ENCODE measurements at places on chromosomes 6 and 20.

DNA sequence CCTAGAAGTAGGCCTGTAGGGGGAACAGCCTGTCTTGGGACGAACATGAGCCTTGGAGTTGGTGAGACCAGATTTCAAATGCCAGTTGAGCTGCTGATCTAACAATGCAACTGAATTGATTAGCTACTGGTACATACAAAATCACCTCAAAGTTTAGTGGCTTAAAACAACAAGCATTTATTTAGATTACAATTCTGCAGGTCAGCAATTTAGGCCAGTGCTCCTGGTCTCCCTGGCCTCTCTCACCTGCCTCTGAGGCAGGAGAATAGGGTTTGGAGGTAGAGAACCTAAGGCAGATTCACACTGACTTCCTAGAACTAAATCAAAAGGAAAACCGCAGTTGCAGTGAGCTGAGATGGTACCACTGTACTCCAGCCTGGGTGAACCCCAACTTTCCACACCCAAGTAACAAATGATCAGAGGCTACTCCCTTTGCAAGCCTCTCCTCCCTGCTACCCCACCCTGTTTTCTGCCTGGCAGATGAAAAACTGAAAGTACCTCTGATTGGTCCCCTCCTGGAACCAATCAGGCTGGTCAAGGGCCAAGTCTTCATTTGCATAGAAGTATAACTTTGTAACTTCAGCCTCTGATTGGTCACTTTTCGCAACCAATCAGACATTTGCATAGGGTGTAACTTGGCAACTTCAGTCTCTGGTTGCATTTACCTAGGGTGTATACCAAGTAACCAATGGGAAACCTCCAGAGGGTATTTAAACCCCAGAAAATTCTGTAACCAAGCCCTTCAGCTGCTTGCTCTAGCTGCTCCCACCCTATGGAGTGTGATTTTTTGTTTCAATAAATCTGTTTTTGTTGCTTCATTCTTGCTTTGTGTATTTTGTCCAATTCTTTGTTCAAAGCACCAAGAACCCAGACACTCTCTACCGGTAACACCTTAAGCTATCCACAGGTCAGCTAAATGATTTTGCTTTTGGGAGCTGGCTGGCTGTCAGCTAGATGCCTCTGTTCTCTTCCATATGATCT is 8.1 kb upstream of the UBR2 start:
- no peak for DNase-seq

DNA sequence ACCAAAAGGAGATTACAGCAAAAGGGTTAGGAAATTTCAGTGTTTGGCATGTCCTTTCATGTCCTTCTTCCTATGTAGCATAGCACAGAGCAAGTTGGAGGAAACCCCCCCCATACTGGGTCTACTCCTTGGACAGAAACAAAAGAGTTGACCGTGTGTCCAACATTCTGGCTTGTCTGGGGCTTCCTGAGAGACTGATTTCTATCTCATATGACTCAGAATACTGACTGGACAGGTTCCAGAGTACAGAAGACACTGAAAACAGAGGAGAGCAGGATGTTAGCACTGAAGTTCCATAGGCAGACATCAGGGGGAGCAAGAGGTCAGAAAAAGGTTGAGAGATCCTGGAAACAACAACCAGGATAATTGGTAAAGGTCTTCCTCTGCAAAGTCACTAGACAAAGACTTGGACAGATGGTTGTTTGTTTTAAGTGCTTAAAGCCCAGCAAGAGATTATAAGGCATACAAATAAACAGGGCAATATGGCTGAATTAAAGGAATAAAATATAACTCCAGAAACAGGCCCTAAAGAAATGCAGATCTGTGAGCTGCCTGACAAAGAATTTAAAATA is 48.4 kb downstream of the USP49 start:
- DNase-seq, result peak; percentile 86

- no peak for DNase-seq
Measured at GRCh38 chr6:894274-894673, 201.3 kb upstream of the EXOC2 start.

DNA sequence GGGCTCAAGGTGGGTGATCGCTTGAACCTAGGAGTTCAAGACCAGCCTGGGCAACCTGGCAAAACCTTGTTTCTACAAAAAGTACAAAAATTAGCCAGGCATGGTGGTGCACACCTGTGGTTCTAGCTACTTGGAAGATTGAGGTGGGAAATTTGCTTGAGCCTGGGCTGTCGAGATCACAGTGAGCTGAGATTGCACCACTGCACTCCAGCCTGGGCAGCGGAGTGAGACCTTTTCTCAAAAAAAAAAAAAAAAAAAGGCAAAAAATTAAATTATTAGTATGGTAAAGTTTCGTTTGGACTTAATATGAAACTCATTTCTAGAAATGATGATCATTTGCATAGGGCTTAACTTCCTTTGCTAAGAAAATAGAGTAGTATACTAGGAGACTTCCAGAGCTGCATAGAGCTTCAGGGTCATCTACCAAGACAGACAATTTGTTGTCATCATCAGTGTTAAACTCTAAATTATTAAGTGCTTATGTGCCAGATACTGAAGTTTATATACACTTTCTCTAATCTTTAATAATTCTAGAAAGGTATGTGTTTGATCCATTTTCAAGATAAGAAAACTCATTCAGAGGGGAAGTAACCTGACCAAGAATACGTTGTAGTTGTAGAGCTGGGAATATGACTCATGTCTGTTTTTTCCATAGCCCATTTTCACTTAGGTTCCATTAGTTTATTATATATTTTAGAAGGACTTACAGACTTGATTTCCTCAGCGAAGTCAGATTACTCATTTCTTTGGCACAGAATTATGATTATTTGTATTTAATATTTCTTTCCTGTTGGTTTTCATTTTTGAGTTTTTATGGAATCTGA is 84.5 kb downstream of the SLC16A10 start:
- DNase-seq, result no peak

DNA sequence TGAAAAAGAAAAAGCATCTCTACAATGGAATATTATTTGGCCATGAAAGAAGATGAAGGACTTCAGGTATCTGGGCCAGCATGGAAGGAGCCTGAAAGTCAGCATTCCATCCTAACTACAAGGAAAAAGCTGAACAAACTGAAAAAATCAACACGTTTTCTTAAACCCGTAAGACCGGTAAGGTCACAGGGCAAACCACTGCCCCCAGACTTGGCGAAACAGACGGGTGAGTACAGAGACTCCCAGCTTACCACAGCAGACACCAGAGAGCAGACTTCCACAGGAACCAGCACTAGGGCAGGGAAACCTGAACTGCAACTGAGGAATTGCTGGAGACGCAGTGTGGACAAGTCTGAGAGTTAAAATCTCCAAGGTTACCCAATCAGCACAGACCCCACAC is 31.4 kb downstream of the BEND3 start:
- no peak for DNase-seq

GRCh38 chr20:64099086-64099786 is 8.1 kb downstream of the NPBWR2 start:
- no peak for DNase-seq

DNA sequence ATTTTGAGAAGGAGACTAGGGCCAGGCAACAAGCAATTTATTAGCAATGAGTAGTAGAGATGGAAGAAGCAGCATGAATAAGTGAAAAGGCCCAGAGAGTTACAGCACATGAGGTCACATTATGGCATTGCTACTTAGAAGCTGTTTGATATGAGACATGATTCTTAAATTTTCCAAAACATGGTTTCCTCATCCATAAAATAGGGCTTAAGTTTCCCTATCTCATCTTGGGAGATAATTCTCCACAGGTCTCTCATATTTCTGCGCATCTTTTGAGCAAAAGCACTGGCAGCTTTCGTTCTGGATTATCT is 656.1 kb downstream of the EPHA7 start:
- no peak for DNase-seq

GRCh38 chr6:65989676-65990075 is 282.6 kb upstream of the EYS start:
- DNase-seq, result no peak

DNA sequence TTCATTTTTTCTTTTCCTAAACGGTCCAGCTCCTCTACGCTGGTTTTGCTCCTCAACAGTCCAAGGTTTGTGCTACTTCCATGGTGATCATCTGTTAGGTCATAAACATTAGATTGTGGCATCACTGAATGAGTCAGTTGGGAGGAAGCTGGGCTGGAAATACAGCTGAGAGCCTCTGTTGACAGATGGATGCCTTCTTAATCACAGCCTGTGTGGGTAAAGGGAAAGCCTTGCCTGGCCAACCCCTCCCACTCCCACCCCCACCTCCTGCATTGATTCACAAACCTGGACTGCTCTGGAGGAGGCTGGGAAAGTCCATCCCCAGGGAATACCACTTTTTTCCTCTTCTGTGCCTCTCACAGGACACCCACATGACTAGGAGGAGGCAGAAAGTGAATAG is 180.6 kb upstream of the CCN2 start:
- DNase-seq, result peak; percentile 95

- DNase-seq, result no peak
Measured at GRCh38 chr6:96468681-96469224, 52.9 kb upstream of the UFL1 start.

DNA sequence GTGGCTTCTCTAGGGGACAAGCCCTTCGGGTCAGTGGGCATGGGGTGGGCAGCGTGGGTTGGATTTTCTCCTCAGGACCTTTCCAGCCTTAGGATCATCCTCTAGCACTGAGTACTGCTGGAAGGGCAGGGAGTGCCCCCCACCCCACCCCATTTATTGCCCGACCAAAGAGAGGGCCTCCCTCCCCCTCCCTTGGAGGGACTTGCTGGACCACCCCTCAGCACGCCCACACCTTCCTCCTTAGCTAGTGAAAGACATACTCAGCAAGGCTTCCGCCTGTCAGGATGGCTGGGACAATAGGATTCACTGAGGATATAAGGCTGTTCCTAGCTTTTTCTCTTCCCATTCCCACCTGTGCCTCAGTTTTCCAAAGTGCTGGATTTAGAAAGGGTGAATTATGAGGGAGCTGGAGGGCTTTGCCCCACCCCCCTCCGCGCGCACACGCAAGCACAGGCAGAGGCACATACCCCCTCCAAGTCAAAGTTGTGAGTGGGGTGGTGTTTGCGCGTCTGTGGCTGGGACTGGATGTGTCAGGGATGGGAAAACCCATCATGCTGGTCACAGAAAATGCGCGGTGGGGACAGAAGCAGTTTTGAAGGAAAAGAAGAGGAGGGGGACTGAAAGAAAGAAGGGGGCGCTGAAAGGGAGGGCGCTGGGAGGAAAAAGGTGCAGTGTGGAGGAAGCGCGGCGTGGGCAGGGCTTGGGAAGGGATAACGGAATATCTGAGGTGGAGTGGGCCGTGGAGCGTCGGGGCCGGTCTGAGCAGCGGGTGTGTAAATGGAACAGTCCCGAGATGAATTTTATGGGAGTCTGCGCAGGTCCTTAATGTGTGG is 693 bp upstream of the SLC29A1 start:
- peak; percentile 36 for DNase-seq

DNA sequence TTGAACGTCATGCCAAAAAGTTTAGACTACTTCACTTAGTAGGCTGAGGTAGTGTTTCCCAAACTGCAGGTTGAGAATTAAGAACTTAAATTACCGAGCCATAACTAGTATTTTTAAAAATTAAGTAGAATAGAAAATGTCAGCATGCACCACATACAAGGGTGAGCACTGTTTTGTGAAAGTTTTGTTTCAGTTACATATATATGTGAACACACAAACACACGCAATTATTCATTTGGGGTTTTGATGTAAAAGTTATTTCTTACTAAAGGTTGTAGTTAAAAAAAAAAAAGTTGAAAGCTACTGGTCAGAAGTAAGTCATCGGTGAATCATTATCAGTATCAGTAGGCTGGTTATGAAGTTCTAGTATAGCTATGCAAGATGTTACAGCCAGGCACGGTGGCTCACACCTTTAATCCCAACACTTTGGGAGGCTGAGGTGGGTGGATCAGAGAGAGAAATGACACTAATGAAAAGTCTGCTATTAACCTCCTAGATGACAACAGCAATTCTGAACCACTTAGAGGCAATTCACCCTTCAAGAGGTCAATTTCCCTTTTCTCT is 24.1 kb downstream of the FASTKD5 start:
- DNase-seq, result no peak

GRCh38 chr6:35185302-35185681 is 28.5 kb upstream of the SCUBE3 start:
- no peak for DNase-seq

GRCh38 chr20:17601957-17602356 is 32.1 kb downstream of the DSTN start:
- no peak for DNase-seq

GRCh38 chr6:169366258-169366901 is 112.7 kb upstream of the THBS2 start:
- no peak for DNase-seq

DNA sequence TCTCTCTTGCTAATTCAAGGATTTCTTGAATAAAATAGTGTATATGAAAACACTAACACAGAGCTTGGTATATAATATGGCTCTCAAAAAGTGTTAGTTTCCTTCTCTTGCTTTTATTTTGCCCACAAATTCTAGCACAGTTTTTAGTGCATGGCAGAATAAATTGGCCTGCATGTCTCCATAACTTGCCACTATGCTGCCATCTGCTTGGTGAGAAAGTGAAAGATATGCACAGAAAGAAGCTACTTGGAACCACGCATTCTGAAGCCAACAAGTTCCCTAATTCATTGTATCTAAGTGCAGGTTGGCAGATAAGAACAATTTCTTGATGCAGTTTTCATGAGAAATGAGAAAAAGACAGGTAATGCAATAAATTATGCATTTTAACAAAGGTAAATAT is 101.2 kb downstream of the EPHA7 start:
- no peak for DNase-seq

GRCh38 chr6:68633972-68634725 is 933 bp upstream of the ADGRB3 start:
- peak; percentile 5 for DNase-seq

DNA sequence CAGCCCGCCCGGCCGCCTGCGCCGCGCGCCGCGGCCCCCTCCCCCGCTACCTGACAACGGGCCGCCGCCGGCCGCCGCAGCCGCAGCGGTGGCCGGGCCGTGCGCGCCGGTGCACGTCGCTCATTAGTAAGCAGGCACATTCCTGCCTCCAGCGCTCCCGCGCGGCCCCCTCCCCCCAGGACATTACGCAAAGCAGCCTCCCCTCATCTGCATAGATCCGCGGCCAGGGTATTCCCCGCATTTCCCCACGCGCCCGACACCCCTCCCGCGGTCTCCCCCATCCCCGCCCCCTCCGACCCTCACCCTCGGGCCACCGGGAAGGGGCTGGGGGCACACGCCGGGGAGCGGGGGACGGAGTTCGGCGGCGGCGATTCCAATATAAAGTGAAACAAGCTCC is at the start of gene HIVEP2:
Gene HIVEP2 (minus strand): TSS at position 128 of the 397 bp plus-strand sequence. CDS start 170,438 bp downstream, outside the sequence.
- DNase-seq, result no peak

DNA sequence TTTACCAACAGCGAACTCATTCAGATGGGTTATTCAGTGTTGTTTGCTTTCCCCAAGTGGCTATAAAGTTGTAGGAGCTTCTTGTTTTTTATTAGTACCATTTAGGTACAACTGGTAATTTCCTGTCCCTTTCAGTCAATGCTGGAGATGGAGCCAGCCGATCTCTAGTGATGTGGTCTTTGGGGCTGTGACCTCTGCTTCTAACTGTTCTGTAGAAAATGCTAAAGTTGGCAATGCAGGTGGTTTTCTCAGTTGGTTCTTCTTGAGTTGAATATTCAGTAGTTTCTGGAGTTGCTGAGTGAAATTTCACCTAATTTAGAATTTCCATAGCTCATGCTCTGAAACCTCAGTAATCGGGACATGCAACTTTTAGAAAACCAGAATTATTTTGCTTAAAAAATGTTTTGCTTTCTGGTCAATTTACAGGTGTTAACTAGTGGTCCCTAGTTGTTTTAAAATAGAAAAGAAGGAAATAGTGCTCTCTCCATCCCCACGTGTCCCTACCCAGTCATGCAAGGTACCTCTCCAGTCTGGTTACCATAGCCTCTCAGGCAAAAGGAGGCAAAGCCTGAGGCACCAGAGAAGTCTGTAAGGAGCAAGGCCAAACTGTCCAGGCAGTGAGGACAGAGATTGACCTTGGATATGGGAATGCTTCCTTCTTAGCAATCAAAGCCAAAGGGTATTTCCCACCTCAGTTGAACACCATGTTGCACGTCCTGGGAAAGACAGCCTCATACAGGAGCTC is 27.3 kb upstream of the GABRR1 start:
- DNase-seq, result no peak

Data from COLO829 (cell line).